Stimulated activated CD8-positive, alpha-beta memory T cell treated with anti-CD3 and anti-CD28 coated beads, Interleukin-4, amount 100 ng/mL, for 48 hours (primary cell): ENCODE measurements at places on chromosomes 13 and 19.

DNA sequence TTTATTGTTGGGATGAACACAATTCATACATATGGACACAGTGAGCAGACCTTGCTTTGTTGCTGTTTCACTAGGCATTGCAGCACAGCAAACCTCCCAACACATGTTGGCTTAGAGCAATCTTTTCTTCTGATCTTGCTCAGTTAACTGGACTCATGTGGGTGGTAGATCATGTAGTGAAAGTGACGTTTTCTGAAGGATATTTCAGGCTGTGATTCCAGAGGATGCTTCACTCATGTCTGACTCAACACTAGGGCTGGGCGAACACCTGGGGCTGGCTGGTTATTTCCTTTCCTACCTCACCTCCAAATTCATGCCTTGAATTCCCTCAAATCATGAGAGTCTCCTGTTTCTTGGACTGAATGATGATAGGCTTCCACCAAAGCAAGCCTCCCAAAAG lies 14.3 kb upstream of the LGALS13 start:
- no peak for DNase-seq

GRCh38 chr19:866769-867300 lies 7.4 kb downstream of the CFD start:
- DNase-seq: no peak

DNA sequence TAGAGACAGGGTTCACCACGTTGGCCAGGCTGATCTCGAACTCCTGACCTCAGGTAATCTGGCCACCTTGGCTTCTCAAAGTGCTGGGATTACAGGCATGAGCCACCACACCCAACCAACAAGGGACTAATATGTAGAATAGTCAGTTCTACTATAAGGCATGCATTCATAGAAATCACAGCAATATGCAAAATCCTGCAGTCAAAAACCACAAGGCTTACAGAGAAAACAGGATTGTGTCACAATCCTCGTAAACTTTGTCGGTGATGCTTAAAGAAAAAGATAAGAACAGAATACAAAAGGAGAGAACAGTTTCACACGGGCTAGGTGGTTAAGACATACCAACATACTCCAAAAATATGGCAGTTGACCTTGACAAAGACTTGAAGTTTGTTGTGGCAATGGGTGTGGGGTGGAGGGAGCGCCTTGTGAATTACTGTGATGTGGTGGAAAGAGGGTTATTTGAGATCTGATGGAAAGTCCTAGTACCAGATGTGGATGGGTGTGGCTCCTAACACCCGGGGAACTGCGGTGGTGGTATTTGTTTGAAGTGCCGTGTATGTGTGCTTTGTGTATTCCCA lies 12.4 kb downstream of the NOSIP start:
- peak; percentile 66 for DNase-seq

GRCh38 chr19:42261763-42262162 lies 6.8 kb upstream of the ERF start:
- DNase-seq: no peak

GRCh38 chr19:45508861-45509691 lies 1.8 kb downstream of the VASP start:
- DNase-seq: peak; percentile 69

DNA sequence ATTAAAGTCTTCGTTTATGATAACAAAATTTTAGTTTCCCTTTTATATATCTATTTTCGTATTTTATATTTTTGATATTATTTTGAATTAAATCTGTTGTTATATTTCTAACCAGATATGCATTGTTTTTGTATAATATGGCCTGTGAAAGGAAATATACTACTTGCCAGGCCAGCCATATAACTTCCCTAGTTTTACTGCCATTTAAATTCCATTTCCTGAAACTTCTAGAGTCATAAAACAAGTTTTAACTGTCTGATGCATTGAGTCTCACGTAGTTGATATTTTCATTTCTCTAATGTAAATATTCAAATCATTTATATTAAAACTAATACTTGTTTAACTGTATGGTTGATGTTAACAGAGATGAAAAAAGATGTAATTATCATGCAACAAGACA lies 13.5 kb downstream of the ESD start:
- no peak for DNase-seq

DNA sequence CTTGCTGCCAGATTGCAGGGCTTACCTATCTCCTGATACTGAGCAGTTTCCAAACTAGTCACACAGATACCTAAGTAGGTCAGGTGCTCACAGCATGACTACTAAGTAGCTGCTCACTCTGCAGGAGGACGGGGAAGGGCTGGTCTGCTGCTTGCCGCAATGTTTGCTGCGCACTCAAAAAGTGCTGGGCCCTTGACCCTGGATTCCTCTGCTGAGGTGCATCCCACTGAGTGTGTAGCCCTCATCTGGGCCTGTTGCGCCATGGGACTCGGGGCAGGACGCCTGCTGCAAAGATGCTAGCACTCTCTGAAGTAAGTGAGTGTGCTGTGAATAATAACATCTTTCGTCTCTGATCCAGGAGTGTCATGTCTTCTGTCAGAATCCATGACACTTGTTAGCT lies 59.2 kb upstream of the MEDAG start:
- DNase-seq: no peak

GRCh38 chr13:43880214-43880855 lies 631 bp downstream of the LACC1 start:
- DNase-seq: no peak

DNA sequence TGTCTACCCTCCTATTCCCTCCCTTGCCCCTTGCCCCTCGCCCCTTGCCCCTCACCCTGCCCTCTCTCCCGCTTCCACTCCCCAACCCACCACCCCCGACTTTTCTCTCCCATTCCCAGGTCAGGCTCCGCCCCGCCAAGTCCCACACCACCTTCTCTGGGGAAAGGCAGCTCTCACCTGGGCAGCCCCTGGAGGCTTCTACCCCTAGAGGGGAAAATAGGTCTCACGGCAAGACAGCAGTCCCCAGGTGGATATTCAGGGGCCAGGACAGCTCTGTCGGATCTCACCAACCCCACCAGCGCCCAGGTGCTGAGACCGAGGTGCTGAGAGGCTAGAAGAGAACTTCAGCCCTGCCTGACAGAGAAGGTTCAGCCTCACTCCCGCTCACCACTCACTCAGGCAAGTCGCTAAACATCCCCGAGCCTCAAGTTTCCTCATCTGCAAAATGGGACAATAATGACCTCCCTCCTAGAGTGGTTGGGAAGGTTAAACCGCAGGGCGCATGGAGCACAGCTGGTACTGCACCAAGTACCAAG lies 1.4 kb upstream of the ERFL start:
- no peak for DNase-seq

DNA sequence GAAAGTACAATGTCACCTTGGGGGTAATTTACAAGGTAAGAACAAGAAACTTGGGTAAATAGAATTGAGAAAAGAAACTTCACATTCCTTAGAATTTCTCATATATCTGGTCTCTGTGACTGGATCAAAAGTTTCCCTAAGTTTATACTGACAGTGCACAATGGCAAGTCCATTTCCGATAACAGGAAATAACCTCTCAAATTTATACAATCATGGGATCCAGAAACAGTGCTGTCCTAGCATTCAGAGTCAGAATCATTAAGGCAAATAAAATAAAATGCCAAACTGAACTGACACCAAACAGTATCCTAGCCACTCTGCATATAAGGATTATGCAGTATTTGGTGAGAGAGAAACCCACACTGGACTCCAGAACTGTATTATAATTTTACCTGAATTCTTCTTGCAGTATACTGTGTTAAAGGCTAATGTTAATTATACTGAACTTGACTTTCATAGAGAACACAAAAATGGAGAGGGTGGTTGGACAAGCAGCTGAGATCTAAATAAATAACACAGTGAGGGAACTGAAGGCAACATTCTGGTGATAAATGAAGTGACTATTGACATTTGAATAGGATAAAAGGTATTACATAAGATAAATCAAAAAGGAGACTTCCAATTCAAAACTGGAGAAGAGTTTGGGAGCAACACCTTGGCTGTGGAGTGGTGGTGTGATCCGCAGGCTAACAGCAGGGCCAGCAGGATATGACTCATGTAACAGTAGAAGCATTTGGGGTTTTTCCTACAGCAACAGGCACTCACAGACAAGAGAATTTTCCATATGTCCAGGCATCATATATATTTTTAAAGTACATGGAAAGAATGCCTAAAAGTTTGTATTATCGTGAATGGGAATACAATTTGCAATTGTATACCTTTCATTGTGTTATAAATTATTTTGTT lies 932.5 kb upstream of the MIR17HG start:
- no peak for DNase-seq

- DNase-seq: no peak
Measured at GRCh38 chr19:49150944-49151243, 4.3 kb downstream of the HRC start.

GRCh38 chr13:51804295-51805172 lies 571 bp upstream of the DHRS12 start:
- DNase-seq: peak; percentile 65

DNA sequence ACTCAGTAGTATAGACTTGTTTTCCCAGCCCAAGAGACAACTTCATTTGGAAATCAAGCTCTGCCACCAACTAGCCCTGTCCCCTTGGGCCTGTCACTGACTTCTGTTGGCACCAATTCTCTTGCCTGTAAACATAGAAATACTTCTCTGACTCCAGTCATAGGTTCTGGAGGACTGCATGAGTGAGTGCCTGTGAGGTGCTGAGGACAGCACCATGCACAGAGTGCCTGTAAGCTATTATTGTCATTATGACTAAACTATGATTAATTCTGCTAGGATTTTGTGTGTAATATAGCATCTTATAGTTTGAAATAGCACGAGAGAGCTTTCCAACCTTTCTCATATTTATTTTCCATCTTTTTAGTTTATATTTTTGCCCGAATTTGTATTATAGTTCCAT lies 247.9 kb downstream of the MYO16 start:
- no peak for DNase-seq

DNA sequence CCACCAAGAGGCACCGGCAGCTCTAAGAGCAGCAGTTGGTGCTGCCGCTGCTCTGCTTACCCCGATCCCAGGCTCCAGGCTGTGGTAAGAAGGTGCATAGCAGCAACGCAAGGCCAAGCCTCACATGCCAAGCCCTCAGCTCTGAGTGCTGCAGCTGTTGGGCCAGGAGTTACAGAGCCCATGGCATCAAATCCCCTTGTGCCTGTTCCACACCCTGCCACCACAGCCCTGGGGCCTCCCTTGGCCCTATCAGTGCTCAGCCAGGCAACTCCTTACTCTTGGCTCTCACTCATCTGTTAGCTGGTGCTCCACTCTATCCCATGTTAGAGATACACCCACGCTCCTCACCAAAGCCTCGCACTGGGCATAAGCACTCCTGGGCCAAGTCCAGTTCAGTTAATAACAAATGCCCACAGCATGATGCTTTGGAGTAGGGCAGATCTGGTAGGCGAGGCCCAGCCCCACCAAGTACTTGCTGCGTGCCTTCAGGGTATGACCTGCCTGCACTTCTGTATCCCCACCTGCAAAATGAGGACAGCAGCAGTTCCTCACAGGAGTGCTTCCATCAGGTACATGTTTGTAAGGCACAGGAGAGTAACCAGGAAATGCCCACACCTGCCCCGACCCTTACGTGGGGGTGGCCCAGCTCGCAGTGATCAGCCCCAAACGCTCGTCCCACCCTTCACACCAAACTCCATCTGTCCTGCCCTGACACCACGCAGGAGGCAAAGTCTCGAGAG lies 16.2 kb downstream of the AKAP8L start:
- DNase-seq: no peak

DNA sequence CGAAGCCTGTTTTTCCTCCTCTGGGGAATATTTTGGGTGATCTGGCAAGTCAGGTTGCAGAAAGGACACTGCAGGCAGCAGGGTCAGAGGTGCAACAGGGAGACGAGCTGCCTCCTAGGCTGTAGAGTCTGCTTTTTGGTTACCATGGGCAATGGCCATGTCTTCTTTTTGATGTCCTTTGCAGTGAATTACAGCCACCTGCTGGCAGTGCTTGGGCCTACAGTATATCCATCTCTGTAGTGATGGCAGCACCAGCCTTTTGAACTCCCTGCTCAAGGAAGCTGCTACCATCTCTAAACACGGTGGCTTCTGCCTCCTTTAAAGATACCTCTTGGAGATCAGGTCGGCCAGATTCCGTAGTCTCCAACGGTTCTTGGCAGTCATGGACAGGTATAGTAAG lies 73.9 kb downstream of the WTIP start:
- no peak for DNase-seq

- no peak for DNase-seq
Measured at GRCh38 chr13:23516702-23517101, 53.5 kb upstream of the TNFRSF19 start.

- no peak for DNase-seq
Measured at GRCh38 chr13:45289936-45290563, 50.9 kb downstream of the TPT1 start.

GRCh38 chr13:111920932-111921705 lies 145.8 kb upstream of the SOX1 start:
- no peak for DNase-seq

DNA sequence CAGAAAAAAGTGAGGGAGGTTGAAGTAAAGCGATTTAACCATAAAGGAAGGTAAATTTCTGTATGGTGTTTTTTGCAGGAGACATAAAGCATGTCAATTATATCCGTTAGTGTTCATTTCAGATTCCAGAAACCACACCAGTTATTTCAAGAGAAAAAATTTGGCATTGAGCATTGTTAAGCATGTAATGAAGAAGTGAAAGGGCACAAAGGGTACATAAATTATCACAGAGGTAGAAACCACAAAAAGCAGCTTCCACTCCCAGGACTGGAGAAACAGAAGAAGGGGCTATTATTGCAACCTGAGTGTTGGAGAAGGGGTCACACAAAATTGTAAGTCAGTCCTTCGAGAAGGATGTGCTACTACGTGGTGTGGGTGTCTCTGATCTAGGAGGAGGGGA lies 72.2 kb upstream of the DACH1 start:
- no peak for DNase-seq

DNA sequence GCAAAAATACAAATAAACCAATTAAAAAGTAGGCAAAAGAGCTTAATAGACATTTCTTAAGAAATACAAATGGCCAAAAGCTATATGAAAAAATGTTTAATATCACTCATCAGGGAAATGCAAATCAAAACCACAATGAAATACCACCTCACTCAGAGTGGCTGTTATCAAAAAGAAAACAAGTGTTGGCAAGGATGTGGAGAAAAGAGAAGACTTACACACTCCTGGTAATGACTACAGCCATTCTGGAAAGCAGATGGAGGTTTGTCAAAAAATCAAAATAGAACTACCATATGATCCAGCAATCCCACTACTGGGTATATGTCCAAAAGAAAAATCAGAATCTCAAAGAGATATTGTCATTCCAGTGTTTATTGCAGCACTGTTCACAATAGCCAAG lies 223.5 kb upstream of the SLC10A2 start:
- DNase-seq: no peak

- DNase-seq: no peak
Measured at GRCh38 chr19:47792616-47793015, 11.7 kb downstream of the TPRX1 start.
